ENCODE measurements at places on chromosomes 4 and X.

DNA sequence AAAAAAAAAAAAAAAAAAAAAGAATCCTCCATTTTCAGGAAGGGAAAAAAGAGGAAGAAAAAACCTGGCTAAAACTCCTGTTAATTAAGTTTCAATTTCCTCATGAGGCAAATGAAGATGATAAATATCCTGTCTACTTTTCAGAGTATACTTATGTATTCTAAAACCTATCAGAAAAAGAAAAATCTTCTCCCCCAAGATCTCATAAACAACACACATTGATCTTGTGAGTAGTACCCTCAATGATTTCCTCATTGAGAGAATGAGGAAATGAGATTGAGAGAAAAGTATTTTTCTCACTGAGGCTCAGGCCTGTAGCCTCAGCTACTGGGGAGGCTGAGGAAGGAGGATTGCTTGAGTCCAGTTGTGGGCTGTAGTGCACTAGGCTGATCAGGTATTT lies 146.7 kb downstream of the TET2 start:
- no peak for DNase-seq

DNA sequence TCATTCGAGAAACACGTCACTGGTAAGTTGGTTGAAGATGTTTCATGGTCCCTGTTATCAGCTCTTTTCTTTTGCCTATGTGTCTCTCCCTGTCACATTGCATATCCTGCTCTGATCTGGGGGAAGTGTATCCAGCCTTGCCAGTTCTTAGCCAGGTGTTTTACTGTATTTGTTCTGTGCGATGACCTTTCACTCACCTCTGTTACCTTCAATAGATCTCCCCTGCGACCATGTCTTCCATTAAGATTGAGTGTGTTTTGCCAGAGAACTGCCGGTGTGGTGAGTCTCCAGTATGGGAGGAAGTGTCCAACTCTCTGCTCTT lies 2.6 kb downstream of the RGN start:
- DNase-seq = no peak

DNA sequence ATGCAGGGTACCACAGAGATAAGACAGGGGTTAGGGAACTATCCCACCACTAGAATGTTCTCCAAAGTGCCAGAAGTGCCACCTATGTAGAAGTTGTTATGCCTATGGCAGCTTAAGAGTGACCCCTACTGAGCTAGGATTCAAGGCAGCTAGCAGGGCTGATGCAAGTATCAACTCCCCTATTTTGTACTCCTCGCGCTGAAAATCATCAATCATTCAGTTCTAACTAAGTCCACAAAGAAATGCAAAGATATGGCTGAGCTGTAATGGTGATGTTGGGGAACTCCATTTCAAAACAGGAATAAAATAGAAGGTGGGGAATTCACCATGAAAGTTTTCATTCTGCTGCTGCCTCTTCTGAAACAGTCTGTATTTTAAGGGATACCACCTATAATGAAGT lies 13.8 kb downstream of the ACSL4 start:
- no peak for DNase-seq

DNA sequence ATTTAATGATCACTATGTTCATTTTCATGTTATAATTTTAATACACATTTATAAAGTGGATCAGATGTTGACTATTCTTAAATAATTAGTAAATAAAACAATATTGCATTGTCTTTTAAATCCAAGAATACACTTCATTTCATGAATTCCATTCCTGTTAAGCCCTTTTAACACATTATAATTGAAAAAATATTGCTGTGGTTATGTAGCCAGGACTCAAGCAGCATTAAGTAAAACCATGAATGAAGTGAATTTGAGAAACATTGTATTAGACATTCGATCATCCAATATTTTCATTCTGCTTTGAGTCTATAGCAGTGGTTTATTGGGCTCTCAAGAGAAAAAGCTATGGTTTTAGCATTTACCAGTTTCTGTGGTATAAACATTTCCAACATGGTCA lies 94.2 kb upstream of the RAPGEF2 start:
- no peak for DNase-seq

DNA sequence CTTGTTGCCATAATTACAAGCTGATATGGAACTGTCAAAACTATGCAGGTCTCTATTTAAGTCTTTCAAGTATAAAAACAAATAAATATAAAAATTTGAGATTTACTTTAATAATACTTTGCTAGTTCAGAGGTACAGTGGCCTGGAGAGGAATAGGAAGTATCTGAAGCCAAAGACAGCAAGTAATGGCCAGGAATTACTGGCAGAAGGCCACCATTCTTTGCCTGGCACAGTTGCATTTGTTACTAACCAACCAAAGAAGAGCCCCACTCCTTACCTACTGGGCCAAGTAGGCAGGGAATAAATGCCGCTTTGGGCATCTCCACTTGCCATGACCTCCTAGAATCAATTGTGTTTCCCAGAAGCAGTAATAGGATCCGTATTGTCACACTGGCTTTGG lies 13.8 kb upstream of the ADAMTS3 start:
- no peak for DNase-seq

GRCh38 chr4:188822698-188823097 lies 683.5 kb downstream of the TRIML1 start:
- DNase-seq = no peak

DNA sequence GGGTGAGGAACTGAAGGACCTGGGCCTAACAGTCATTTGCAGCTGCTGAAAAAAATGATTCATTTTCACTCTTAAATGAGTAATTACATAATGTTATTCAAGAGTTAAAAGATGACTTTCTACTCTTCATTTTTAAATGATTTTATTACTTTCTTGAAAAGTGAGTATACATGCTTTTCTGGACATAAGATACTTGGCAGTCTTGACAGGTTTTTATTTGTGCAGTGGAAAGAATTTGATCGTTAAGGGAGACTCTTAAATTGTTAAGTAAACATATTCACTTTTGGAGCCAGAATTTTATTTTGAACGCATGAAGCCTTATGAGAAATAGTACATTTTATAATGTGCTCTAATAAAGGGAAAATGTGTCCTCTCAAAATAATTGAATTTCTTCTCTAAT lies 245.7 kb downstream of the TENM3 start:
- DNase-seq = no peak

- no peak for DNase-seq
These were observed 602.7 kb upstream of the PCDH7 start for GRCh38 chr4:30117433-30117832.

DNA sequence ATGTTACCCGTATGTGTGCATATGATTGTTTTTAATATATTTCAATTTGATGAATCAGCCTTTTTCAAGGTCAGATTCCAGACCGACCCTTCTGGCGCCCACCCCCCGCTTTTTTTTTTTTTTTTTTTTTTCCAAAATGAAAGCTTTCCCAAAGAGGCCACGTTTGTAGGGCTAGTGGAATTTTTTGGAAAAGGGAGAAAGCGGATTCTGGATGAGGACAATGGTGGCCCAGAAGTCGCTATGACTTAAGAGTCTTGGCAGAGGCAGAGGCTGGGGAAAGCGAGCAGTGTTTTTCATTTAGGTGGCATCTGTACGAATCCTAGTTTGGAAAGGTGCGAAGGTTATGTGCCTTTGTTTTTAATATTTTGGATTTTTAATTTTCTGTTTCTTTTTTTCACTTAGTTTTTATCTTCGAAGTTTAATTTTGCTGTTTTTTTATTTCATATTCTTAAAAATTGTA lies 14.6 kb downstream of the NDUFB11 start:
- no peak for DNase-seq

DNA sequence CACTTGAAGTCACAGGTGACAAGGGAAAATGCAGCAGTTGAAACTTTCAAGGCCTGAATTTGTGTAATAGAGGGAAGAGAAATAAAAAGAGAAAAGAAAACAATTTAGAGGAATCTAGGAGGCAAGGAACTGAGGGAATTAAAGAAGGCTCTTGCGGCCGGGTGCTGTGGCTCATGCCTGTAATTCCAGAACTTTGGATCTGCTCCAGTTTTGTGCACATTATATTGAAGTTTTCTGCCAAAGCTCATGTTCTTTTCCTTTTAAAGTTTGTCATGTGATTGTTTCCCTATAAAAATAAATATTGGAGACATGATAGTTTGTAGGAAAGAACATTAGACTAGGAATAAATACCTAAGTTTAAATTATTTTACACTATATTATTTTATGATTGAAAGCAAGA lies 433.9 kb upstream of the CPEB2 start:
- no peak for DNase-seq

GRCh38 chrX:55593756-55594257 lies 29.4 kb upstream of the FOXR2 start:
- no peak for DNase-seq

DNA sequence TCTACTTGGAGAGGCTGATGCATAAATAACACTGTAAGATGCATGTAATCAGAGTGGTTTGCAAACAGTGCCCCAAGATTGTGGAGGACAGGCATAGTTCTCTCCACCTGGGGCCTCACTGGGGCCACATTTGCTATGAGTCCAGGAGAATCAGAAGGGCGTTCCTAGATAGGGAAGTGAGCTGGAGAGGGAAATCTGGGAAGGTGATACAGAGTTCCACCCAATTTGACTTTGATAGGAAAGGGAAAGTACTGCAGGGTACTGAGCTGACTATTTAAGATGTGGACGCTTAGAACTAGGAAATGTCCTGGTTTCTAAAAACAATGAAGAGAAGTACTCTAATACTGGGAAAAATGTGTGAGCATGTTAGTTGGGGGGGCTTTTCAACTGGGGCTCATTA lies 33.9 kb downstream of the FAM9C start:
- no peak for DNase-seq

- DNase-seq = peak; percentile 67
These were observed at the start of gene JADE3 for GRCh38 chrX:46912098-46912602. Gene JADE3 (plus strand): TSS chrX:46912421. CDS start chrX:46984895, 72,474 bp downstream.

- DNase-seq = no peak
These were observed 465.8 kb downstream of the ZIC3 start for GRCh38 chrX:138031715-138032114.

DNA sequence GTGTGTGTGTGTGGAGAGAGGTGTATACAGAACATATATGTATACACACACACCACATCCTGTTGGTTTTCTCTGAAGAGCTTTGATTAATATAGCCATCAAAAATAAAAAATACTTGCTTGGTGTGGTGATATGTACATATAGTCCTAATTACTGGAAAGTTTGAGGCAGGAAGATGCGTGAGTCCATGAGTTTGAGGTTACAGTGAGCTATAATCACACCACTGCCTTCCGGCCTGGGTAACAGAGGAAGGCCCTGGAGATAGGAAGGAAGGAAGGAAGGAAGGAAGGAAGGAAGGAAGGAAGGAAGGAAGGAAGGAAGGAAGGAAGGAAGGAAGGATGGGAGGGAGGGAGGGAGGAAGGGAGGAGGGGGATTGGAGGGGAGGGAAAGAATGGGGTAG lies 360.4 kb upstream of the CPEB2 start:
- no peak for DNase-seq

DNA sequence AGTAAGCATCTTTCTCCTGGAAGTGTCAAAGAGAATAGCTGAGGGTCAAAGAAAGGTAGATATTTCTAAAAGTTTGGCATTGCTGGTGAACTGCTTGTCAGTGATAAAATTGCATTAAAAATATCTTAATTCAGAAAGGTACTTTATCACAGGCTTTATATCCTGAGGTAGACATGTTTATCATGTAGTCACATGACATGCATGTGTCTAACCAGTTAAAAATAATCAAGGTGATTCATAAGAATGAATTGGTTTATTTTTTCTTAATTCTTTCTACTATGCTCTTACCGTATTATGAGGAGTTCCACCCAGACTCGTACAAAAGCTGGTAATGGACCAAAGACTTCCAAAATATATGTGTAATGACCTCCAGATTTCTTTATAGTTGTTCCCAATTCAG lies 6.1 kb downstream of the SLC7A11 start:
- no peak for DNase-seq

DNA sequence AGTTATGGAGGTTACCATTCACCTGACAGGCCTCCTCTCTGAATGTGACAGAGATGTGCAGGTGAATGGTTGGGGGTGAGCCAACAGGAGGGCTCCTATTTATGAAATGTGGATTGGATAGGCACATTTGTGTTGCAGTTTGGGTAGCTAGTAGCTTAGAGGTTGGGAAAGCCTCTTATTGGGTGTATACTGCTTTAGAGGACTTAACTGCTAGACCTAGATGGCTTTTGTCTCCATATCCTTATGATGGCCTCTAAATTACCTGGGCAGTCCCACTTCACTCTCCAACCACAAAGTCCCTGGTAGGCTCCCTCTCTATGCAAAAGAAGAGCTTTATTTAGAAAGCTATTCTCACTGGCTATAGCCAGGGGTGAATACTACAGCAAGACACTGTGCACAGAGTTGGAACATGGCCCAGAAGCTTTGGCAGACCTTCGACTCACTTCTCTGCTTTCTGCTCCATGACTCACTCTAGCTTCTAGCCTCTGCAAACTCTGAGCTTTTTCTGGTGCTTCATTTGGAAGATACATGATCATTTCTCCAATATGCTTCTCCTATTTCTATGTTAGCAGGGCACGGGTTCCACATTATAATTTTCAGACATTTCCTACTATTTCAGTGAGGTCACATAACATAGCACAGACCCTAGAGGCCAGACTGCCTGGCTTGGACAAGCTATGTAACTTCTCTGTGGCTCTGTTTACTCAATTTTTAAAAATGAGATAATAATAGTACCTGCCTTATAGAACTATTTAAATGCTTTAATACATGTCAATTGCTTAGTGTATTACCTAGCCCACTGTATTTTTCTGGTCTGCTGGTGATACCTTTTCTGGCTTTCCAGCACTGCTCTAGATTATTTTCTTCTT lies 6.0 kb upstream of the VGLL1 start:
- no peak for DNase-seq
